Stimulated activated naive CD4-positive, alpha-beta T cell treated with Interleukin-2 at 50 U/mL for 16 hours (primary cell): ENCODE measurements at places on chromosomes 5 and 9.

- peak; percentile 71 for DNase-seq
Measured at GRCh38 chr5:122845229-122846050, at the start of gene SNX24. SNX24 (plus strand) TSS chr5:122845613; CDS start chr5:122845634, 21 bp downstream.

DNA sequence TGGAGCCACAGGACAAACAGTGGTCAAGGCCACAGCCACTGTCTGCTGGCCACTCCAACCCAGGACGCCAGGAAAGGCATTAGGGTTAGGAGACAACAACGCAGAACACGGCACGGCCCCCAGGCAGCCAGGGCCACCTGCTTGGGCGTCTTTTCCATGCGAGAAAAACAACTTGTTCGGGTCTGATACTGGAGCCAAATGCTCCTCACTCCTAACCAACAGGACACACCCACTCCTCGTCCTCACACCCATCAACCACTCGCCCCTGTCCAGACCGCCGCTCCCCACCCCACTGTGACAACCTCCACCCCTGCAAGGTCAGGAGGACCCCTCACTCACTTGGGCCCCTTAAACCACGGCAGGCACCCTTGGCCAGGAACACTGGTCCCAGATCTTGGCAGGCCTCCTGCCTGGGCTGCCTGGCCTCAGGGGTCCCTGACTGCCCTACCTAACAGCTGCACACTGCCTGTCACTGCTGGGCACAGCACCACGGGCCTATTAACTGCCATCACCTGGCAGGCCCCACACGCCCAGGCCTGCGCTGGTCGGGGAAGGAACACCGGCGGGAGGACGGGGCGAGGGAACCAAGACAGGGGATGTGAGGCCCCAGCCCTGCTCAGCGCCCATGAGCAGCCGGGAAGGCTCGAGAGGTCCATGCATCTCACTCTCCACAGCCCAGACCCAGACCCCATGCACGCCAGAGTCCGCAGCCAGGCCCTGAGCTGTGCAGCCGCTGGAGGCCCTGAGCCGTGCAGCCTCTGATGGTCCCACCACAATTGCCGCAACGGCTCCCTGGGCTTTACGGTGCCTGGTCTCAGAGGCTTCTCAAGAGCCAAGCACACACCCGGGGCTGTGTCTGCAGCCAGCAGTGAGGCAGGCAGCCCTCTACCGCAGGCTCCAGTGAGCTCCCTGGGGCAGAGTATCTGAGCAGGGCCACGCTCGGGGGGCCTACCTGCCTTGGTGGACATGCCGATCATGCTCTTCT lies 13.8 kb downstream of the CLPTM1L start:
- no peak for DNase-seq

GRCh38 chr9:89869793-89870580 lies 265.2 kb downstream of the GADD45G start:
- DNase-seq, result no peak

DNA sequence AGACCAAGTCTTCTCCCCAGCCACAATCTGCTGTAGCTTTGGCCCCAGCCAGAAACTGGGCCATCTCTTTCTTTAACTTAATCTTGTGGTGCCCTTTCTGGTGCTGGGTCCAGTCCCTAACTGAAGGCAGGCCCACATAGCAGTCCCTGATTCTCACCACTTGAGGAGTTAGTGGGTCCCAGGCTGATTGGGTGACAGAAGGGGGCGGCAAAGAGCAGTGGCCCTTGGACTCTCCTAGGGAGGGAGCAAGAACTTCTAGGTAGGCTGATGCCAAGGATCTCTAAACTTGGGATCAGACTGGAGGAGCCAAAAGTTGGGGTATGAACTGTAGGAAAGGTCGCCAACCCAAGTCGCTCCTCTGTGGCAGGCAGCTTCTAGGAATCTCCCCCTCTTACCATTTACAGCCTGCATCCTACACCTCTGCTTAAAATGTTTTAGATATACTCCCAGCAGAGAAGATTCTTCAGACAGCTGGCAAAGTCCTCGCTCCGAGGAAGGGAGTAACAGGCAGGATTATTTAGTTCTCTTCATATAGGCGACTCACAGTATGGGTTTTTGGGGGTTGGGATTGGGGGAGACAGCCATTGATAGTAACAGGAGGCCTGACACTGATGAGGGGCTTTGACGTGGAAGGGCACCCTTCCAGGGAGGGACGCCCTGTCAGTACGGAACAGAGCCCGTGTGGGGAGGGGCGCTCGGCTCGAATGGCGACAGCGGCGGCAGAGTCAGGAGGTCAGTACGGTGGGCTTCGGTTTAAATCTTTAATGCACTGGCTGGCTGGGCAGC lies 2.0 kb upstream of the CCL27 start:
- DNase-seq, result peak; percentile 56

DNA sequence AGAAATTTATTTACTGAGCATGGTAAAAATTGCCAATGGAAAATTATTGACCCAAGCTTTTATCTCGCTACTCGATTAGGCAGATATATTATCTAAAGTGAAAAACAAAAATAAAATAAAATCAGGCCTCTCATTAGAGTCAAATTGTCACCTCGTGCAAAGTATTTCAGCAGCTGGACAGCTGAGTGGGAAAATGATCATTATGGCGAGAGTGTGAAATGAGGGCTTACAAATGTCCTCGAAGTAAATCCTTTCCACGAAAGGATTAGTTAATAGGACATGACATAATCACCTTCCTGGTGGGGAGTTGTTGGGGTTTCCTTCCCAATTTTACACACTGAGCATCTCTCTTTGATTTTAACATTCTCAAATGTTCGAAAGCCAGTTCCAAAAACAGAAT lies 5.4 kb upstream of the DPYSL3 start:
- no peak for DNase-seq

DNA sequence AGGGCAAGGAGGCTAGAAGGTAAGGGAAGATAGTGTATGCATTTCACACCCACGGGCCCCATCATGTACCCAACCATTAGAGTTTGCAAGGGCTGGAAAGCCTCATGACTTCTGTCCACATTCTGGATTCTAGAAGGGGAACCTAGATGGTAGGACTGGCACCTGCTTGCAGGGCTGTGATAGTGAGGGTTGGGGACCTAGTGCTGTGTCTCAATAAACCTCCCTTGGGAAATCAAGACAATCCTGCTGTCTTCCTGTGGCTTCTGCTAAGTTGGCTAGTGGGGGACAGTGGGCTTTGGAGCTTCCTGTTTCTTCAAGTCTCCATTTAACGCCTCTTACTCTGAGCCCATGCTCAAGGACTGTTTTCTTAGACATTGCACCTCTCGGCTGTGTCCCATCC lies 43.6 kb upstream of the SYNPO start:
- no peak for DNase-seq
